Activated T-cell treated with anti-CD3 and anti-CD28 coated beads, Interleukin-2, amount 50 U/mL, for 48 hours (primary cell): ENCODE measurements at places on chromosomes 5 and 9.

GRCh38 chr5:121691478-121691877, 160.2 kb upstream of the FTMT start:
- no peak for DNase-seq

- DNase-seq: no peak
Observed at GRCh38 chr5:122067390-122067789, 10.7 kb downstream of the LOX start.

DNA sequence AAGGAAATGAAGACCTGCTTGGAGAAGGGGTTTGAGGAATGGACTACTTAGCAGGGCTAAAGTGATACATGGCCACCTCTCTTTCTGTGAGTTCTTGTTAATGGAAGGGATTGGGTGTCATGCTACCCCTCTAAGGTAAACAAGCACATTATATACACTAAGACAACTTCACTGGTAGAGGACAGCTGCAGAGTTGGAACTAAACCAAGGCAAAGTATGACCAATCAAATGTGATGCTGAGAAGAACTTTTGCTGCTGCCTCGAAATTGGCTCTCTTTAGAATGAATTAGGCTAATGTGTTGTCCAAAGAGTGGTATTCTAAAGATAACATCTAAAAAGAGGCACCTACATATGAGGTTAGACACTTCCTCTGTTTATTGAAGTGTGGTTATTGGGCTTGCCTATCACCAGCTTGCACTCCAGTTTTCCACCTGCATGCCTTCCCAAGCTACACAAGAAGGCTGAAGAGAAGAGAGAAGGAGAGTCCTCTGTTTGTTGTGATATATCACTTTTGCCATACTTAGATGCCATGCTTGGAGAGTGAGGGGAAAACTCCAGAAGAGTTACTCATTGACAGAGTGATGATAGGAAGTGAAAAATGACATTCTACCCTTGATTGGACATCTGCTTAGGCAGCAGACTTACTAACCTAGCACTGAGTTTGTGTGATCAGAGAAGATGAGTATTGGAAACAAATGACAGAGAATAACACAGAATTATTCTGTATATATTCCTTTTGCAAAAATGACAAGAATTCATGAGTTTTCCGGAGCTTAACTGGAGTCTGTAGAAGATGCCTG, 536.1 kb downstream of the ZNF608 start:
- no peak for DNase-seq

DNA sequence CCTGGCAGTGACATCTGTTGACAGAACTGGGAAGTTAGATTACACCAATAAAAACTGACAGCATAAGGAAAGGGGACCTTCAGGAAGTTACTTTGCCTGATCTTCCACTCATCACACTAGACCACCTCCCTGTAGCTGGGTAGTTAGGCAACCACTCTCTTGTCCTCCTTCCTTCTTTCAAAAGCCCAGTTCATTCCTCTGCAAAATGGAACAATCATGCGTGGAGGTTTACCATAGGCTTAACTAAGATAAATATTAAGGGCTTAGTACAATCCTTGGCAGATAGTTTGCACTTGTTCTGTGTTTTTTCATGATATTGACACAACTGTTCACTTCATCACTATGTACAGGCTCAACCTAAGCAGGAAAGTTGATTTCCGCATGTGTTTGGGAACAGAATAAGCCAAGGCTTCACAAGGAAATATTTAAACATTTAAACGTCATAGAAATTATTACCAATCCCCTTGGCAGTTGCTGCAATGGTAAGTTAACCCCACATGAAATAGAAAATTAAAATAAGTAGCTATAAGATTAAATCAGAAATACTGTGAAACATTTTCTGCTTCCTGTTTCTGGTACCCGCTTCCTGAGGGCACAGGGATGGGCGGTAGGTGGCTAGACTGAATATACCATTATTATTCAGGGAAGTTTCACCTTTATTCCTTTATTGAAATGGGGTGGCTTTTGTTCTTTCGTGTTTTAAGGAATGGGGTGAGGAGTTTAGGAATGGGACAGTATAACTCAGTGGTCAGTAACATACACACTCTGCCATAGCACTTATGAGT, 9.9 kb upstream of the PTGER4 start:
- DNase-seq: no peak

DNA sequence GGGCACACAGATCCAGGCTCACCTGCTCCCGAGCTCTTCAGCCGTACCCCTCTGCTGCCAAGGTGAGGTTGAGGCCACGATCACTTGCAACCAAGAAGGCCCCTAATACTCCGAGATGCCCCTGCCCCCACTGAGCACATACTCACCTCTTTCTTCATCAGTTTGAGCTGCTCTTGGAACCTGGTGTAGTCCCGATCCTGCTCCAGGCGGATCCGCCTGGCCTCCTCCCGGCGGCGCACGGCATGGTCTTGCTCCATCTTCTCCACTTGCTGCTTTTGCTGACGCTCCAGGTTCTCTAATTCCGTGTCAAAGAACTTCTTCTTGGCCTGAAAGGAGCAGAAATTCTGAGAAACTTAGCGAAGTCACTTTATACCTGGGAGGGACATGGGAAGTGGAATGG, 75.7 kb upstream of the FBXW11 start:
- DNase-seq: no peak

GRCh38 chr9:89021154-89021803, 30.0 kb downstream of the S1PR3 start:
- no peak for DNase-seq

DNA sequence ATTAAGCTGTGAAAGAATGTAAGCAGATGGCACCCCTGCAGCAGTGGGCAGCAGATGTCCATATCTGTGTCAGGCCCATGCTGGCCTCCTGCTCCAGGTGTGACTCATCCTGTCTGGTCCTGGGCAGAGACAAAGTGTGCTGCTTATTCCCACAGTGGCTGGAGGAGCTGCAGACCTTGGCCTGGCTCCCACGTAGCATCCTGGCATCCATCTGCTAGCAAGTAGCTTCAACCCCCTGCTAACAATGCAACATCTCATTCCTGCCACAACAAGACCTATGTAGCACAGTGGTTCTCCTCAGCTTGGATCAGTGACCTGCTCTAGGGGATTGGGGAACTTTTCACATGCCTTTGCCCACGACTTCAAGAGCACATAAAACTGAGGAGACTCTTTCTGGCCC, 126.4 kb upstream of the SLC12A2 start:
- DNase-seq: no peak

GRCh38 chr5:40569546-40570270, 110.0 kb upstream of the PTGER4 start:
- DNase-seq: no peak

DNA sequence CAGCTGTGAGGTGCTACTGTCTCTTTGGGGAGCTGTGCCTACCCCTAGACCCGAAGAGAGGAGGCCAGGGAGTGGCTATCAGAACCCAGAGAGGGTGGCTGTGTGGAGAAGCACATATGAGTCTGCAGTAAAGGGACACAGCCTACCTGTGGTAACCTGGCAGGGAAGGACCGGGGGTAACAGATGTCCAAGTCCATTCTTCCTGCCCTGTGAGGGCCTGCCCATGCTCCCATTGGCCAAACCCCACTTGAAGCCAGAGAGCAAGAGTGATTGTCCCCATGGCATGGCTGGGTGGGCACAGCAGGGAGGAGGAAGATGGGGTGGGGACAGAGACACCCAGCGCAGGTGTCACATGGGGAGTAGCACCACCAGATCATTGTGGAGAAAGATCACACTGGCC, 39.3 kb downstream of the BOD1 start:
- DNase-seq: no peak

- peak; percentile 70 for DNase-seq
Observed at GRCh38 chr5:32462618-32463017, 18.1 kb upstream of the ZFR start.

- no peak for DNase-seq
Observed at GRCh38 chr9:98654247-98654646, 54.5 kb downstream of the GABBR2 start.

GRCh38 chr5:90590-91547, 1.1 kb upstream of the PLEKHG4B start:
- no peak for DNase-seq

- no peak for DNase-seq
Observed at GRCh38 chr5:36006163-36006562, 15.0 kb upstream of the UGT3A1 start.

DNA sequence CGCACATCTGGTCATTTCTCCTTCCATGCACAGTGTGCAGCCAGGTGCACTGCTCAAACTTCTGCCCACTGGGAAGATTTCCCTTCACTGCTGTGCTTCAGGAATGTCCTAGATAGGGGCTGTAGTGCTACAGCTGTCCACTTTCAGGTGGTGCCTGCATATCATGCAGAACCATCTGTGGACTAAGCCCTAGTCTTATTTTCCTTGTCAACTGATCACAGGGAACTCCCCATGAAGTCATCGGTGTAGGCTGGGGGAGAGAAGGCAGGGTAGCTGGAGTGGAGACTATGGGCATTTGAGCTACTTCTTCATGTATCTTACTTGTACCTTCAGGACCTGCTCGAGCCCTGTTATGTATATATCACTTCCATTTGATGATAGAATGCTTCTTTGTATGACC, 150.9 kb upstream of the PLCXD3 start:
- DNase-seq: no peak

DNA sequence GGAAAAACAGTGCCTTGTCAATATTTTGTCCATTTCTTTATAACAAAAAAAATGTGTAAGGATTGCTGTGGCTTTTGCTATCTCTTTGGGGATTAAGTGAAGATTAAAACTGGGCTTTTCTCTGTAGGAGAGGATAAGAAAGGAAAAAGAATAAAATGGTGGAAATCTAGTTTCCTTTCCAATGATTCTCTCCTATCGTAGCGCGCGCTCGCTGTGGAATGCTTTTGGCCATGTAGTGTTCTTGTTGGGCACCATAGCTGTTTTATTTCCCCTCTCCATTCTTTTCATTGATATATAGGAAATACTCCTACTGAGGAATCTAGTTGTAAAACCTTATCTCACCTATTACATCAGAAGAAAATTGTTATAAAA, 1.5 kb downstream of the STXBP1 start:
- DNase-seq: no peak

DNA sequence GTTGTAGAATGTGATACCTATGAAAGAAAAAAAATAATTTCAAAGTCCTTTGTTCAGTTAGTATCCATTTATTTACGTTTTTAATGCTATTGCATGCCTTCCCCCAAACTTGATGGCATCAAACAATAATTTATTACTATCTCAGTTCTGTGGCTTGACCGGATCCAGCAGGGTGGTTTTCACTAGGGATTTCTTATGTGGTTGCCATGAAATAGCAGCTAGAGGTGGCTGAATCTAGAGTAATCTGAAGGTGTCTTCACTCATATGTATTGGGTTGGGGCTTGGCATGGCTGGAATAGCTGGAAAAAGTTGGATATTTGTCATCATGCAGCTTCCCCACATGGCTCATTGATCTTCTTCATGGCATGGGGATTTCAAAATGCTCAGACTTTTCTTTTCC, 619.3 kb upstream of the ZNF608 start:
- no peak for DNase-seq

GRCh38 chr5:174505621-174506020, 218.8 kb upstream of the MSX2 start:
- no peak for DNase-seq

GRCh38 chr5:78429332-78429980, 69.0 kb downstream of the SCAMP1 start:
- DNase-seq: no peak

DNA sequence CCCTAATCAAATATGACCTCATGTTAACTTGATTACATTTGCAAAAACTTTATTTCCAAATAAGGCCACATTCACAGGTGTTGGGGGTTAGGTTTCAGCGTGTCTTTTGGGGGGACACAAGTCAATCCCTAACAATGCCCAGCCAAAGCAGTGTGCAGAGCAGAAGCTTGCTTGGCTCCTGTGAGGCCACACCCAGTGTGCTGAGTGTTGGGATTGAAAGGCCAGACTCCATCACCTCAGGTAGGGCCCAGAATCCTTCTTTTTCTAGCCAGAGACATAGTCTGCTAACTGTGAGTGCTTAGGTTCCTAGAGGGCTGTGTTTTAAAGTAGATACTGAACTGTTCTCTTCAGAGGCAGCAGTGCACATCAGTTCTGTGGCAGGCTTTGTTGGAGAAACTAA, 27.9 kb downstream of the KDM4C start:
- DNase-seq: no peak

DNA sequence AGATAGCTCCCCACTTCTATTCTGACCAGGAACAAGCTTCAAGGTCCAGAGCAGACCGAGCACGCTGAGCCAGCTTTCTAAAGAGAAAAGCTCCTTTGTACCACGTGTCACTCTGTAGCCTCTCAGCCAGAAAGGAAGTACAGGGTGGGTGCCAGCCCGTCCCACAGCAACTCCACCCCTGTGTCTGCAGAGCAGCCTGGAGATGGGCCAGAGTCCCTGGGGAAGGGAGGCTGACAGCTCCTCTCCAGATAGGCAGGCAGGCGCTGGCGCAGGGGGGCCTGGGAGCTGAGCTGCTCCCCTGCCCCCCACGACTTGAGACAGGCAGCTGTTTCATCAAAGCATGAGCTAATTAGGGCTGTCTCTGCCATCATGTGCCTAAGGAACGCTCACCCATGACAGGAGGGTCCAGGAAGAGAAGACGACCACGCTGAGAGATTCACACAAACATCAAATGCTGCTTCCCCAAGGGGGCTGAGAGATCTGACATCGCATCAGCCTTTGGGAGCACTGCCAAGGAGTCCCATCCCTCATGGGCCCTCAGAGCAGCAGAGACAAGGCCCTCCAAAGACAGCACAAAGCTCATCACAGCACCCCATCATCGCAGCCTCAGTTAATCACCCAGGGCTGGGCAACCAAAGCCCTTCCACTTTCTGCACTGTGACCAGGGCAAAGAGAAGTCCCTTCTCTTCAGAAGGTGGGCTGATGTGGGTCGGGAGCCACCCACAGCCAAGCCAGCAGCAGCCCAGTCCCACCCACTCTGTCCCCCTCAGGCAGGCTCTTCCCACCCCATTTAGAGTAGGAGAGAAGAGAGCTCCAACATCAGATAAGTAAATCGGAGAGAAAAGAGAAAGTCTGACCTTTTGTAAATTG, 78.5 kb upstream of the LRRTM2 start:
- no peak for DNase-seq

DNA sequence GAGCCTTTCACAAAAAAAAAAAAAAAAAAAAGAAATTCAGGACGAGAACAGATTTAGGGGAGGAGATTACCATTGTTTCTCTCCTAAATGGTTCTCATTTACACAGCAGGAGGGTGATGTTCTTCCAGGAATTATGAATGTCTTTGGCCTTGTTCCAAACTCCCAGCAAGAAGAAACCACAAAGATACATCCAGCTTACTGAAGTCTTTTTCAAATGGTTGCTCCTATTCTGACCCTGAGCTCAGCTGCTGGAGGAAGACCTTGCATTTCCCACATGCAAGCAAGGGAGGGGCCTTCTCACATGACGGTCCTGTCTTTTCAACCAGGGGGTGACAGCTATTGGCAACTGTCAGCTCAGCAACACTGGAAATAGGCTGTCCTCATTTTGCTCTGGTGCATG, 203.0 kb upstream of the VLDLR start:
- DNase-seq: no peak

DNA sequence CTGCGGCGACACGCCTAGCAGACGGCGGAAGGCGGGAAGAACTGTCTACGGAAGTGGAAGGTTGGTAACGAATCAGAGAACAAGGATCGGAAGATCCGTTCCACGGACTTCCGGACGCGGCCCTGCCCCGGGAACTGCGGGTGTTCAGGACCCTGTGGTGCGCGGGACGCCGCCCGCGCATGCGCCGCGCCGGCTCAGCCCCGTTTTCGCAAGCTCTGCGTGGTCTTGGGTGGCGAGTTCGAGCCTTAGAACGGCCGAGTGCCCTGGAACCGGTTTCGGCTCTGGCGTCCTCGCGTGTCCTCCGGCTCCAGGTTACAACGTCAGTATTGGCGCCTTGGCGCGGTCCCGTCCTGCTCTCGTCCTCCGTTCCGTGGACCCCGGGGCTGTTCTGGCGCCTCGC, 515 bp upstream of the RNU6ATAC start:
- DNase-seq: no peak

GRCh38 chr5:59559323-59559722, 334.2 kb downstream of the PDE4D start:
- no peak for DNase-seq
